ENCODE measurements at places on chromosomes 4 and X.

DNA sequence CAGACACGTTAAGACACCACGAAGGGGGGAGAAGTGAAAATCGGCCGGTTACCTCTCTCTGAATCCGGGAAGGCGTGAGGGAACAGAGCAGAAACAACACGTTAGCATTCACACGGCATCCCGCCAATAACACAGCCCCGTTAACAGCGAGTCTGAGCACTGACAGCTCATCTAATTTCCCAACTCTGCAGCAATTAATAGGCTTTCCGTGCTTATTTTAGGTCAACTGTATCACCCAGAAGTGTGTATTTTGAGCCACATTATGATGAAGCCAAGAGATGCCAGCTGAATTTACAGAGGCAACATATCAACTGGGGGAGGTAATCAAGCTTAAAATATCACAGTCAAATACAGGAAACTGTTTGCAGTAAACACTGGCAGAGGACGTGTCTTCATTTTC, 92.6 kb downstream of the NSUN7 start:
- H3K27me3 ChIP-seq, result no peaks in the 10 kb centered on the region
- peaks cover 56% of the 10 kb centered on the region for H3K4me1 ChIP-seq
- peak overlapping the region; percentile 81 for H3K27ac ChIP-seq
- no peak overlapping the region for H3K4me3 ChIP-seq
- H3K36me3 ChIP-seq, result peaks cover 11% of the 10 kb centered on the region
- no peak for DNase-seq

GRCh38 chr4:3630598-3631543, 98.6 kb upstream of the LRPAP1 start:
- no peak for DNase-seq
- no peak overlapping the region for H3K27ac ChIP-seq
- H3K36me3 ChIP-seq, result peaks cover 2% of the 10 kb centered on the region
- H3K27me3 ChIP-seq, result peaks cover 15% of the 10 kb centered on the region

GRCh38 chr4:161252520-161253141, 911.2 kb downstream of the FSTL5 start:
- DNase-seq, result no peak
- H3K4me1 ChIP-seq, result no peaks in the 10 kb centered on the region
- H3K36me3 ChIP-seq, result no peaks in the 10 kb centered on the region
- H3K27ac ChIP-seq, result no peak overlapping the region
- H3K4me3 ChIP-seq, result no peak overlapping the region

DNA sequence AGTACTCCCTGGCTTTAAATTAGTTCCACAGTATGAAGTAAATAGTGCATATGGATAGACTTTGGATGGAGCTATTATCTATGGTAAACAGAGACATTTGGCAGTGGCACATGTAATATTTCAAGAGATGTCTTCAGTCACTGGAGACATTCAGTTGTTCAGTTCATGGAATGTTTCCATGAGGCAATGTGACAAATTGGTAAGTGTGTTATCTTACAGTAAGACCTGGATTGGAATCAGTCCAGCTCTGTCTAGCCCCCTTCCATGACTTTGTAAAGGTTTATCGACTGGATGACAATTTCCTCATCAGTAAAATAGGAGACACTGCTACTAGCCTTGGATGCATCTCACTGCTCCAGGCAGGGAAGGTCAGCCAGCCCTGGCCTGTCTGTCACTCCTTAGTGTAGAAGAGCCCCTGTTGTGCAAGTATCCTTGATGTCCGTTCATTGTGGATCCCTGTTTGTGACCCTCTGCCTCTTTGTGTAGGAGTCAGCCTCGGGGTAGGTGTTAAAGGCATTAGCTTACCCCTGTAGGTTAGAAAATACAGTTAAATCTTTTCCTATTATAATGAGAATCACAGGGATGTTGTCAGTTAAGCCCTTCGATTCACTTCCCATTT, 335.9 kb downstream of the ANK2 start:
- H3K36me3 ChIP-seq, result no peaks in the 10 kb centered on the region
- peaks cover 19% of the 10 kb centered on the region for H3K27me3 ChIP-seq
- no peak overlapping the region for H3K27ac ChIP-seq
- no peak overlapping the region for H3K4me3 ChIP-seq
- H3K4me1 ChIP-seq, result peaks cover 6% of the 10 kb centered on the region
- no peak for DNase-seq

DNA sequence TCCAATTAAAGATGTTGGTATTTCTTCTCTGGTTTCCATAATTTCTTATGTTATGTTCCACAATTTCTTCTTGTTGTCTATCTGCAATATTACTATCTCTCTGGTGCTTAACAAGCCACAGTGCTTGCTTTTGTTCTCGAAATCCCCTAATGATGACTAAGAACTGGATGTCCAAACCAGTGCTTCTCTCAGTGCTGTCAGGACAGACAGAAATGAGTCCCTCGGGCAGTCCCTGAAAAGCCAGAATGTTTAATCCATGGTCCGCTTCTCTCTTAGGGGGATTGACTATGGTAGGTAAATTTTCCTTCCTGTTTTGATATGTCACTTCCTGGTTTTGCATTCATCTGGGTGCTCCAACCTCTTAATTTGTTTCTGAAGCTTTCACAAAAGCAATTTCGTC, 321.6 kb upstream of the PCDH10 start:
- no peak for DNase-seq
- no peaks in the 10 kb centered on the region for H3K4me1 ChIP-seq

- no peak overlapping the region for H3K4me3 ChIP-seq
- H3K27ac ChIP-seq, result no peak overlapping the region
- no peaks in the 10 kb centered on the region for H3K27me3 ChIP-seq
- H3K36me3 ChIP-seq, result peaks cover 7% of the 10 kb centered on the region
- peaks cover 12% of the 10 kb centered on the region for H3K4me1 ChIP-seq
Measured at GRCh38 chrX:7219153-7219705, 71.3 kb upstream of the PUDP start.

- H3K36me3 ChIP-seq, result no peaks in the 10 kb centered on the region
- H3K4me1 ChIP-seq, result peaks cover 38% of the 10 kb centered on the region
- H3K27me3 ChIP-seq, result peaks cover 4% of the 10 kb centered on the region
- no peak overlapping the region for H3K27ac ChIP-seq
- no peak overlapping the region for H3K4me3 ChIP-seq
Measured at GRCh38 chrX:42495139-42495538, 282.8 kb downstream of the PPP1R2C start.

- H3K27ac ChIP-seq, result peak overlapping the region; percentile 62
- H3K4me3 ChIP-seq, result no peak overlapping the region
- DNase-seq, result no peak
Measured at GRCh38 chr4:7251321-7251720, 59.0 kb downstream of the SORCS2 start.

DNA sequence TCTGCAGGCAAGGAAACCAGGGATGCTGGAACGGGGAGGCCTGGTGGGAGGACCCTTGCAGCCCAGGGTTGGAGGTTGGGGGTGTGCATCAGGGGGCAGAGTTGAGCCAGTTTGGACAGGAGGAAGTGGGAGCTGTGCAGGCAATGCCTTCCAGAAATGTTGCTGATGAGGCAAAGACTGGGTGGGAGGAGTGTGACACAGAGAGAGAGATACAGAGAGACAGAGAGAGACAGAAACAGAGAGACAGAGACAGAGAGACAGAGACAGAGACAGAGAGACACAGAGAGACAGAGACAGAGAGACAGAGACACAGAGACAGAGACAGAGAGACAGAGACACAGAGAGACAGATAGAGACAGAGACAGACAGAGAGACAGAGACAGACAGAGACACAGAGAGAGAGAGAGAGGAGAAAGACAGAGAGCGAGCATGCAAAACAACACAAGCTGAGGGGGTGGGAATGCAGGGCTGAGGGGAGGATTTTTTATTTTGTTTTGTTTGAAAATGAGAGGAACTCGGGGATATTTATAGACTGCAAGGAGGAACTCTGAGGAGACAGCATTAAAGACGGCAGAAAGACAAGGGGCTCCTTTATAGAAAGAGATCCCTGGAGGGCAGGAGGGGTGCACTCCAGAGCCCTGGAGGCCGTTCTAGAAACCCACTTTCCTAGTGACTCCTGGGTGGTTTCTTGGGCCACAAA, 1.9 kb upstream of the HAUS3 start:
- H3K27me3 ChIP-seq, result no peaks in the 10 kb centered on the region
- peaks cover 11% of the 10 kb centered on the region for H3K36me3 ChIP-seq
- peaks cover 38% of the 10 kb centered on the region for H3K4me1 ChIP-seq
- H3K4me3 ChIP-seq, result peak overlapping the region; percentile 20
- no peak for DNase-seq

GRCh38 chrX:30065226-30065625, 150.1 kb upstream of the MAGEB2 start:
- no peaks in the 10 kb centered on the region for H3K36me3 ChIP-seq
- H3K27me3 ChIP-seq, result no peaks in the 10 kb centered on the region
- no peaks in the 10 kb centered on the region for H3K4me1 ChIP-seq
- DNase-seq, result no peak
- no peak overlapping the region for H3K27ac ChIP-seq

DNA sequence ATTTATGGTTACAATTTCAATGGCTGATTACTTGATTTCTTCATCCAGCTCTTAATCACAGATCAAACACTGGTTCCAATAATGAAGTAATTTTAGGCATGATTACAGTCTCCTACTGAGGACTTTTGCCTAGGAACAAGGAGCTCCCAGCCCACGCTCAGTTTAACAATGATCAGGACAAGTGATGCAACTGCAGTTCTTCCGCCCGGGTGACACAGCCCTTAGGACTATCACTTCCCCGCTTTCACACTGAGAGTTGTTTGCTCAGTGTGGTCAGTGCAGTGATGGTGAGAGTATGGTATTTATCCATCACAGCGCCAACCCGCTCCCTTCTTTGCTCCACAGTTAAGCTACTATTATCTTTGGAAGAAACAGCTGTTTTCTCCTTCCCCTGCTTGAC, 203.2 kb upstream of the MBNL3 start:
- DNase-seq, result no peak
- H3K27me3 ChIP-seq, result peaks cover 28% of the 10 kb centered on the region
- H3K4me3 ChIP-seq, result no peak overlapping the region
- no peak overlapping the region for H3K27ac ChIP-seq

DNA sequence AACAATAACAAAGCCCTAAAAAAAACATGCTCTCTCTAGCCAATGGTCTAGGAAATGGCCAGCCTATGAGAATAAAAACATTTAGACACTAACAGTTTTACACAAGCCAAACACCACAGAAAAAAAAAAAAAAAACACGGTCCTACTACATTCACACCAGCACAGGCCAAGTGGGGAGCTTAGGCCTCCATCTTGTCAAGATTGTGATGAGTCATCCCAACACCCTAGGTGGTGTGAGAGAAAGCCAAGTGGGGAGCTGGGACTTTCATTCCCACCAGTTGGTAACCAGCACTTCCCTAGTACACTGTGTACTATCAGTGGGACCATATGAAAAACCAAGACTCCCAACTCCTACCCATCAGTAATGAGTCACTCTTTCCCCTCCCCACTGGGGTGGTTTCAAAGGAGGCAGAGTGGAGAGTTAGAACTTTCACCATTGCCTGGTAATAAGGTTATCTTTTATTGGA, 95.6 kb downstream of the ADAMTS3 start:
- H3K4me1 ChIP-seq, result no peaks in the 10 kb centered on the region
- no peak for DNase-seq
- no peaks in the 10 kb centered on the region for H3K27me3 ChIP-seq
- no peak overlapping the region for H3K4me3 ChIP-seq
- H3K27ac ChIP-seq, result no peak overlapping the region
- H3K36me3 ChIP-seq, result no peaks in the 10 kb centered on the region

DNA sequence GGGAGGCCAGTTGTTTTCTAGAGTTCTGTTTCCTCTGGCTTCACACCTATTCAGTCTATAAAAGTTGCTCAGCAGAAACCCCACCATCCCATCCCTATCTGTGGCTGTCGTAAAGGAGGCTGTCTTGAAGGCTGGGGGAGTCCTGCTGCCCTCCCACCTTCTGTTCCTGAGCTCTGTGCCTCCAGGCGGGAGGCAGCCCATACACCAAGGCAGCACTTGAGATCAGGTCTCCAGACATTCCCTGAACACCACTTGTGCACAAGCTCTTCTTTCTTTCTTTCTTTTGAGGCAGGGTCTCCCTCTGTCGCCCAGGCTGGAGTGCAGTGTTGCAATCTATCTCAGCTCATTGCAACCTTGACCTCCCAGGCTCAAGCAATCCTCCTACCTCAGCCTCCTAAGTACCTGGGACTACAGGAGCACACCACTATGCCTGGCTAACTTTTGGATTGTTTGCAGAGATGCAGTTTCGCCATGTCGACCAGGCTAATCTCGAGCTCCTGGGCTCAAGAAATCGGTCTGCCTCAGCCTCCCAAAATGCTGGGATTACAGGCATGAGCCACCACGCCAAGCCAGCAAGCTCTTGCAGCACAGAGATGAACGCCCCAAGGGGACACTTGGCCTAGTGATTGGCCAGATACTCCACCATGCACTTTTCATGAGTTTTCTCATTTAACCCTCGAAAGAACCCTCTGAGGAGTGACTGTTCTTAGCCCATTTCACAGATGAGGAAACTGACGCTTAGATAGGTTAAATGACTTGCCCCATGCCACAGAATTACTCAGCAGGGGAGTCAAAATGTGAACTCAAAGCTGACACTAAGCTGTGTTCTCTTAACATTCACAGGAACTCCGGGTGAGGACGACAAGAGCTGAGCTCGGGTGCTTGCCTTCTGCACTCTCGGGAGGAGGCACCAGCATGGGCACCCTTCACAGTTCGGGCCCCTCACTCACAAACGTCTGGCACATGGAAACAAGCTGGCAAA, 55.8 kb upstream of the ENPP6 start:
- peaks cover 35% of the 10 kb centered on the region for H3K4me1 ChIP-seq
- no peak overlapping the region for H3K4me3 ChIP-seq
- no peak overlapping the region for H3K27ac ChIP-seq
- peaks cover 18% of the 10 kb centered on the region for H3K36me3 ChIP-seq
- no peak for DNase-seq

- no peak for DNase-seq
- H3K27ac ChIP-seq, result no peak overlapping the region
- H3K4me1 ChIP-seq, result peaks cover 30% of the 10 kb centered on the region
- H3K4me3 ChIP-seq, result no peak overlapping the region
Measured at GRCh38 chr4:122764821-122765215, 32.3 kb downstream of the BBS12 start.

DNA sequence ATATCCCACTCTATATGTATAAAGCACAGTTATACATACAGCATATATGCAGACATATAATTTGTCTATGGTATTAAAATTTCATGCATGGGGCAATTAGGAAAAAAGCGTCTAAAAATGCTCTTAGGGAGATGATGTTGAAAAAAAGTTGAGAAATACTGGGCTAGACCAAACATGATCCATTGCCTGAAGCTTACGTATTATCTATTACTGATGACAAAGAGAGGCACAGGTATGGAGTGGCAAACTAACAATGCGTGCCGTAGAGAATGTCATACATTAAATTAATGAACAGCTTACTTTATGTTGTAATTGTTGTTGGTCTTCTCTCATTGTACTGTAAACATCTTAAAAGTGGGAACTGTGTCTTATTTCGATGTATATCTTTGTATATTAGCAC, 13.9 kb downstream of the RHOH start:
- no peaks in the 10 kb centered on the region for H3K27me3 ChIP-seq
- DNase-seq, result no peak
- peak overlapping the region; percentile 38 for H3K27ac ChIP-seq

- H3K27ac ChIP-seq, result peak overlapping the region; percentile 92
- peaks cover 73% of the 10 kb centered on the region for H3K27me3 ChIP-seq
- H3K4me3 ChIP-seq, result peak overlapping the region; percentile 78
Measured at GRCh38 chr4:84497504-84498202, 1.4 kb downstream of the NKX6-1 start.

Measured in stimulated activated naive B cell treated with anti-CD40 and anti-IgM and Interleukin-4, amounts not matched to agents 10 μg/mL and 1 μg/mL and 100 μg/mL, for 72 hours (primary cell).